ENCODE measurements at places on chromosomes 5 and 9.

DNA sequence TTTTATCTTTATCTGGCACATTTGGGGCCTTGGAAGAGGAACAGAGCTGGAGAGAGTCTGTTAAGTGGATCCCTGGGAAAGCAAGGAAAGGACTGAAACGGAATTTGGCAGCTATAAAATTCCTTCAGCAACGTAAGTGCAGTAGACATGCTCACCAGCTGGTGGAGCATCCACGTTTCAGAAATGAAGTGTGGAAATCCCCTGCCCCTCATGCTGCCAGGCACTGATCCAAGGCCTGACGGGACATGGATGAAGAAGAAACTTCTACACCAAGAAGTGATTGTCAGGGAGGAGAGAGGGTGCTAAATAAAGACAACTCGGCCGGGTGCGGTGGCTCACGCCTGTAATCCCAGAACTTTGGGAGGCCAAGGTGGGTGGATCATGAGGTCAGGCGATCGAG, 209.3 kb downstream of the ROR2 start:
- DNase-seq = no peak

- DNase-seq = no peak
Observed at GRCh38 chr5:138573949-138574670, 1.1 kb downstream of the HSPA9 start.

GRCh38 chr5:117457656-117458055, 883.0 kb upstream of the SEMA6A start:
- DNase-seq = no peak

- no peak for DNase-seq
Observed at GRCh38 chr5:164335837-164336236, 830.4 kb downstream of the MAT2B start.

- no peak for DNase-seq
Observed at GRCh38 chr5:21126236-21126635, 1138.2 kb upstream of the CDH18 start.

- DNase-seq = no peak
Observed at GRCh38 chr5:10684303-10685086, 76.5 kb downstream of the DAP start.

DNA sequence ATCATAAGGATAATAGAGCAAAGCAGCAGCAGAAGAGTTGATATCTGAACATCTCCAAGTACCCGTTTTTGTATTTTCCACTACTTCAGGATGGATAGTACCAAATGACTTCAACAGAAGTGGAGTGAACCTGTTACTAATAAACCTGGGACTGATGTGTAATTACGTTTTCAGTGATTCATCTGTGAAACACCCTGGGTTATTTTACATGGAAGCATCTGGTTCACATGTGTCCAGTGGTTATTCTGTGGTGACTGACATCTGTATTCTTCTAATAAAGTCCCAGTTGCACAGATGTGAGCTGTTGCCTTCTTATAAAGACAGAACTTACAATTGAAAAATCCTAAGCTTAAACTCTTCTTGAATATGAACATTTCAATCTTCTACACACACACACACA, 139.7 kb upstream of the VCAN start:
- no peak for DNase-seq

DNA sequence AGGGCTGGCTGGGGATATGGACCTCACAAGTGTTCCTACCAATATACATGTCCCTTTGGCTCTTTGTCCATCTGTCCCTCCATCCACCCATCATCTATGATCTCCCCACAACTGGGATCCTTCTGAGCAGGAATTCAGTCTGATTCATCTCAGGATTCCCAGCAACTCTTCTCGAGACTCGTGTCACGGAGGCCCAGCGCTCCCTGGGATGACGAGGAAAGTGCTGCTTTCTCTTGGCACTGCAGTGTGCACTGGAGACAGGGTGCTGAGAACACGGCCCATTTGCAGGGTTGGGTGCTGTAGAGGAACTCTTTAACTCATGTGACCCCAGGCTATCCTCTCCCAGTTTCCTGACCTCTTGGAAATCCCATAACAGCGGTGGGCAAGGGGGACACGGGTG, 72.9 kb downstream of the ANGPTL2 start:
- no peak for DNase-seq

All from Kasumi-1 (cell line).